ENCODE measurements at places on chromosomes 13 and 19. TPM values are rescaled to one million over a fixed set of nuclear protein-coding genes. Genes with fewer than 3 reads are reported as not detected.

IL27RA gene
- 5.1 TPM for total RNA-seq

TRPM4 gene
- 110 TPM for total RNA-seq

KLHL1 gene
- total RNA-seq = not detected

CGB3 gene
- not detected for total RNA-seq

INSL3 gene
- not detected for total RNA-seq

LMTK3 gene
- 5.1 TPM for total RNA-seq

SIGLEC11 gene
- total RNA-seq = 0.70 TPM

CYP2F1 gene
- not detected for total RNA-seq

DNA sequence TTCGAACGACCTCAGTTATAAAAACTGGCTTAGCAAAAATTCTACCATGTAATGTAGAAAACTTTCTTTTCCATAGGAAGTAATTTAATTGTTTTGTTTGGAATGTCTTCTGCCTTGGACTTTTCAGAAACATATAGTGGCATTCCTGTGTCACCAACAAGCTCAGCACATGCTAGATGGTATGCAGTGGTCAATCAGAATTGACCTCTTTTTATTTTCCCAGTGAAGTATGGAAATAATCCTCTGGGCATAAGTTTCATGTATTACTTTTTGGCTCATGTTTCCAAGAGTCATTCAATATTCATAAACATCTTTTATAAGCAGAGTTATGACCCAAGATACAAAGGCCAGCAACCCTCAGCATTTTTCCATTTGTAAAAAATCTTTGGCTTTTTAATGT is 33.6 kb downstream of the NALCN start:
- no peak for DNase-seq

GRCh38 chr19:10677751-10678150 is 23.5 kb upstream of the QTRT1 start:
- no peak for DNase-seq

GRCh38 chr13:113124211-113124970 is 1.8 kb downstream of the F10 start:
- no peak for DNase-seq

DNA sequence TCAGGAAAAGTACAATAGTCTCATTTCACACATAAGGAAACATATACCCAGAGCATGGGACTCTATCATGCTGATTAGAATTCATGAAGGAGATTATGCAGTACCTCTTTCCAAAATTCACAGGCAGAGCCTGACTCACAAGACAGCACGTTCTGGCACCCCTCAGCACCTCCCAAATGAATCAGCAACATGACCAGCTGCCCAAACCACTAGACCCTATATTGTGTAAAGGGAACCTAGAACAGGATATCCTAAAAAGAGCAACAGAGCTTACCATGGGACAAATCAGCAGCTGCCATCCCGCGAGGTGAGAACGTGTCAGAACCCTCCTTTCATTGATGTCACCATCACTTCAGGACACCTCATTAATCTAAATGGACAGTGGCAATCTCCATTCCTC is 2.5 kb downstream of the ZNF426 start:
- no peak for DNase-seq

DNA sequence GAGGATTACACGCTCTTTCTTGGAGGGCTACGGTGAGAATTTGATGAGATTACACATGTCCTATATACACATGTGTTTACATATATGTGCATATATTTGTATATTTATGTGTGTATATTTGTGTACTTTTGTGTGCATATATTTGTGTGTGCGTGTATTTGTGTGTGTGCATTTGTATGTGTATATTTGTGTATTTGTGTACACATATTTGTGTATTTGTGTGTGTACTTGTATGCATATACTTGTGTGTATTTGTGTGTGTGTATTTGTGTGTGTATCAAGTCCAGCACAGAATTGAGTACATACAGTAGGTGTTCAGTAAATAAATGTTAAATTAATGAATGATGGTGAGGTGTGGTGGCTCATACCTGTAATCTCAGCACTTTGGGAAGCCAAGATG is 1.8 kb downstream of the TMEM143 start:
- no peak for DNase-seq

- DNase-seq = no peak
Measured at GRCh38 chr19:13355356-13355755, 150.9 kb downstream of the CACNA1A start.

DNA sequence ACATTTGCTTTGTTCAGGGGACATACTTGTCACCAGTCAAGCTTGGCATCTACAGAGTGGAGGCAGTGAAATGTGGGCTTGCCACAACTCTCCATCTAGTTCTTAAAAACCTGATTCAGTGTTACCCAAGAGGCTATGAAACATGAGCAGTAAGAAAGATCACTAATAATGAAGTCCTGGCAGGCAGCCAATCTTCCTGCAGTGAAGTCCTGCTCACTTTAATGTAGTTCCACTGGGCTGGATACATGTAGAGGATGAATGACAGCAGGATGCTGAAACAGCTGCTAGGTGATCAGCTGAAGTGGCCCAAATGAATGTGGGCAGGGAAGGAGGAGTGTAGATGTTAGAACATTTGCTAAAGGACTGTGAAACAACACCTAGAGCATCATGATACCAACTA is 1213.1 kb downstream of the OLFM4 start:
- no peak for DNase-seq

- no peak for DNase-seq
Measured at GRCh38 chr13:44207476-44207875, 166.1 kb upstream of the SERP2 start.

GRCh38 chr13:91313103-91313502 is 34.4 kb upstream of the MIR17HG start:
- DNase-seq = no peak

- DNase-seq = no peak
Measured at GRCh38 chr13:89953581-89953980, 1393.9 kb upstream of the MIR17HG start.

- DNase-seq = no peak
Measured at GRCh38 chr13:37065890-37066526, 6.5 kb upstream of the SUPT20H start.

DNA sequence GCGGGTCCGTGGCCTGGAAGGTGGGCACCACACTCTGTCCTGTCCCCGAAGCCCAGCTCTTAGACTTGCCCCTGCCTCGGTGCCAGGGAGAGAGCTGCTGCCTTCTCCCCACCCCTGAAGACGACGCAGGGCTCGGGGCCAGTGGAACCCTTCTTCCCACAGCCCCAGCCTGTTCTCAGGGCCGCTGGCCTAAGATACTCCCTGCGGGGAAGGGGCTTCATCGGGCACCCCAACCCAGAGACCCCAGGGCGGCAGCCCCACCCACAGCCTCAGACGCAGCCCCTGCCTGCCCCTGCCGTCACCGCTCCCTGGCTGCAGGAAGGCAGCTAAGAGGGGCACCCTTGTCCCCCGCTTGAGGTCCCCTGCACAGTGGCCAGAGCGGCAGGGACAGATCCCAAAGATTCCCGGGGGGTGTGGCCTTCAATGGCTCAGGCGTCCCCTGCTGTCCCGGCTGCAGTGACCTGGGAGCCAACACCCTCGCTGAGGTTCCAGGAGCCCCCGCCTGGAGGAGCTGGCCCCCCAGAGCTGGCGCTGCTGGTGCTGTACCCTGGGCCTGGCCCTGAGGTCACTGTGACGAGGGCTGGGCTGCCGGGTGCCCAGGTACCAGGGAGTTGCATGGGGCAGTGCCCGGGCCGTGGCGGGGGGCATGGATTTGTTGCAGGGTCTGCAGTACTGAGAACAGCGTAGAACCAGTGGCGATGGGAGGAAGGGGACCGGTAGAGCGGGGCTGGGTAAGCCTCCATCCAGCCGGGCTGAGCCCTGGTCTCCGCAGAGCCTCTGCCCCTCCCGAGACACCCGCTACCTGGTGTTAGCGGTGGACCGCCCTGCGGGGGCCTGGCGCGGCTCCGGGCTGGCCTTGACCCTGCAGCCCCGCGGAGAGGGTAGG is 1.0 kb downstream of the AMH start:
- DNase-seq = no peak

GRCh38 chr13:26978081-26978860 is 193.3 kb downstream of the USP12 start:
- DNase-seq = no peak

All from ureter (tissue), 1 donor.